ENCODE measurements at places on chromosomes 12 and 14.

DNA sequence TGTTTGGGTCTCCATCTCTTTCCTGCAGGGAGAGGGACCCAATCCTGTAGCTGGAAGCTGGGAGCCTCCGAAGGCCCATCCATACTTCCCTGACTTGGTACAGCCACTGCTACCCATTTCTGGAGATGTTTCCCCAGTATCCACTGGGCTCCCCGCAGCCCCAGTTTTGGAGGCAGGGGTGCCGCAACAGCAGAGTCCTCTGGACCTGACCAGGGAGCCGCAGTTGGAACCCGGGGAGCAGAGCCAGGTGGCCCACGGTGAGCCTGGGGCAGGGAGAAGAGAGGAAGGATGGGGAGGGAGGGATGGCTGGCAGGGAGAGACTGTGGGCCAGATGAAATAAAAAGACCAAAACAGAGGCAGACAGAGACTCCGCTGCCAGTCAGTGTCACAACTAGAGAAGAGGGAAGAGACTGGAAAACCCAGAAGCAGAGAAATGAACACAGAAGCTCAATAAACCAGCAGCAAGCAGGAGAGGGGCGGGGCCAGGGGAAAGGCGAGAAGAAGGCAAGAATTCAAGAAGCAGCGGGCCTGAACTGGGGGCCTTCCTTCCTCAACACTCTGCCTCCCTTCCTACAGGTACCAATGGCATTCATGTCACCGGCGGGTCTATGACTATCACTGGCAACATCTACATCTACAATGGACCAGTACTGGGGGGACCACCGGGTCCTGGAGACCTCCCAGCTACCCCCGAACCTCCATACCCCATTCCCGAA is 6.3 kb downstream of the LTBR start:
- DNase-seq: no peak

DNA sequence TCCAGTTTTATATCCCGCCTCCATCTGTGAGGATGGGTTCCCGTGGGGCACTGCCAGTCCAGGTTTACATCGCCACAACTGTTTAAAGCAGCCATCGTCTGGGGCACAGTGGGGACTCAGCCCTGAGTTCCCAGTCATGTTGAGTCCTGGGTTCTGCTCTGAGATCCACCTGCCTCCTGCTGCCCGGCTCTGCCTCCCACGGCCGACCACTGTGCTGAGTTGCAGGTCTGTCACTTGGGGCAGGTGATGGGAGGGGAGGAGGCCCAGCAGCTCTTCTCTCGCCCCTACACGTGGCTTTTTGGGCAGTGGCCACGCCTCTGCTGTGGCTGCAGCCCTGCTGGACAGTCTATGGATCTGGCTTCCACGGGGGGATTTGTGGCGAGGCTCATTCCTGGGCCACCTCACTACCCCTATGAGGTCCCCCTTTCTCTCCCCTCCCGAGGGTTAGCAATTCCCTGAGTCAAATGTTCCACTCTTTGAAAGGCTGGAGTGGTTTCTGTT is 143.0 kb downstream of the ADGRD1 start:
- no peak for DNase-seq

- no peak for DNase-seq
These were observed 5.7 kb downstream of the KLRK1 start for GRCh38 chr12:10384191-10384590.

DNA sequence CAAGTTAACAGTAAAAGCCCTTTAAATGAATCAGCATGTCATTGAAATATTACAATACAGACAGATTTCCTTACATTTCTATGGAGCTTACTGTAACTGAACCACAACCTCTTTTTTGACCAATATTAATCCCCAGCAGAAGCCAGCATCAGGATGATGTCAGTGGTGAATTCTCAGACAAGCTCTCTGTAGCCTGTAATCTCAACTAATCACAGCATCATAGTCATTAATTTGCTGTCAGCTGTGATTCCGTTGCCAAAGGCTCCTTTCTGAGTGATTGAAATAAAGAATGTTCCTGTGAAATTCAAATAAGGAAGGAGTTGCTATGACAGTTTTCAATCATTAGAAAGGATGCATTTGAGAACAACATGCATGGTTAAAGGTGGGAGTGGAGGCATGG is 323.1 kb downstream of the PDZRN4 start:
- no peak for DNase-seq

- no peak for DNase-seq
These were observed 2.7 kb downstream of the TBX3 start for GRCh38 chr12:114681116-114681871.

- no peak for DNase-seq
These were observed 106.7 kb downstream of the CRADD start for GRCh38 chr12:93783832-93784231.

DNA sequence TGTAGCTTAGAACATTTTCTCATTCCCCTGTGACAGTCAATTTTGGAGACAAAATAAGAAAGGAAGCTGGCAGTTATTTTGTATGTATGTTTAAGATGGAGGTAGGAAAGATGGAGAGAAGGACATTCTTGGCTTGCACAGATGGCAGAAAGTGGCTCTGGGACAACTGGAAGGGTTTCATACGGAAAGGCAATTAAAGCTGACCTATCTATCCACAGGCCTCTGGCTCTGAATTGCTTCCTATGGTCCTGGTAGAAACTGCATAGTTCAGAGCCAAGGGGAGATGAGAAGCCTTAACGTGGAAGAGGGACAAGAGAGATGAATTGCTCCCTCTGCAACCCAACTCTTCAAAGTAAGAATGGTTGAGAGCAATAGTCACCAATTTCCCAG is 8.0 kb upstream of the NPFF start:
- no peak for DNase-seq

- no peak for DNase-seq
These were observed 110.7 kb downstream of the NCOR2 start for GRCh38 chr12:124456652-124457152.

DNA sequence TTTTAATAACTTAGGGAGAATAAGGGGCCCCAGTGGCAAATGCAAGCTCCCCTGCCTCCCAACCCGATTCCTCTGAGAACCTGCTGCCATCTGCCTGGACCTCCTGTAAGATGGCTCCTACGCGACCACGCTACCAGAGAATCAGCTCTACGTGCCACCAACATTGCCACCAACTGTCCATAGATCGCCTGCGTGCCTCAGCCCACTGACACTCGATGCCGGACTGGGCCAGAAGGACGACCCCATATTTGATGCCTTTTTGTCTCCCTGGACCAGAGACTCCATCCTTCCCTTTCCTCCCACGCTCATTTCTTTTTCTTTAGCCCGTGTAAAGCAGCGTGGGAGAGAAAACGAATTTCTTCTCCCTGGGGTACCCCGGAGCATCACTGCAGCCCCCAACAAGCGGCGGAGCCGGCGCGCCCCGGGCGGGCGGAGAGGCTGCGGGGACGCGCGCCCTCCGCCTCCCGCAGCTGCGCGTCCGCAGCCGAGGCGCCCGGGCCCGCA is 565 bp upstream of the KLHL42 start:
- no peak for DNase-seq

- DNase-seq: no peak
These were observed 198.0 kb downstream of the CACNA1C start for GRCh38 chr12:2250797-2251196.

DNA sequence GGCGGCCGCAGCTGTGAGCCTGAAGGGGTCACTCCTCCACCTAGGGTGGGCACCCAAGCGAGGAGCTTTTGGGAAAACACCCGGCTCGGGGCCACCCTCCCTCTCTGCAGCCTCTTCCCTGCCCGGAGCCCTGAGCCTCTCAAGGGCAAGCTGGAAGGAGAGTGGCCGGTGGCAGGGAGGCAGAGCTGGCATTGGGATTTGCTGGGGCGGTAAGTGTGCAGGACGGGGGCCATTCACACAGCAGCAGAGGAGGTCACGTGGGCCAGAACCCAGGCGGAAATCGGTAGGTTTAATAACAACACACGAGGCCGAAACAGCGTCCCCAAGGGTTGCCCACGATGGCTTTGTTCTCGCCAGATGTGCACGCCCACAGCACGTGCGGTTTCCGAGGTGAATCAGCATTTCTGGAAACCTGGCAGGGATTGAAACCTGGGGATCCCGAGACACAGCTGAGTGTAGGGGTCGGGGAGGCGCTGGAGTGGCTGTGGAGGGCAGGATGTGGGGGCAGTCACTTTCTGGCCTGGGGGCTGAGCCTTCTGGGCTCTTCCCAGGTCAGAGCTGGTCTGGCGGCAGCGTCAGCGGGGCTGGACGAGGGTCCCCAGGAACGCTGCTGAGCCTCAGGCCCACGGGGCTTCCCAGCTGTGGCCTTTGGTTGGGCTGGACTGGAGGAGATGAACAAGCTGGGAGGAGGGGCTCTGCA is 23.5 kb downstream of the NOC4L start:
- DNase-seq: no peak

- no peak for DNase-seq
These were observed 39.1 kb upstream of the PNMA1 start for GRCh38 chr14:73753124-73753886.

- no peak for DNase-seq
These were observed 670 bp downstream of the DYRK2 start for GRCh38 chr12:67649261-67649569.

GRCh38 chr14:68658943-68659931 is 133.6 kb downstream of the ZFP36L1 start:
- DNase-seq: no peak

- DNase-seq: no peak
These were observed 167.9 kb upstream of the PRMT8 start for GRCh38 chr12:3323002-3323685.

- no peak for DNase-seq
These were observed 65.8 kb downstream of the RIC8B start for GRCh38 chr12:106840243-106840642.

GRCh38 chr12:66055837-66056319 is 74.7 kb downstream of the LLPH start:
- no peak for DNase-seq

- no peak for DNase-seq
These were observed 1.8 kb downstream of the KITLG start for GRCh38 chr12:88578276-88579160.

DNA sequence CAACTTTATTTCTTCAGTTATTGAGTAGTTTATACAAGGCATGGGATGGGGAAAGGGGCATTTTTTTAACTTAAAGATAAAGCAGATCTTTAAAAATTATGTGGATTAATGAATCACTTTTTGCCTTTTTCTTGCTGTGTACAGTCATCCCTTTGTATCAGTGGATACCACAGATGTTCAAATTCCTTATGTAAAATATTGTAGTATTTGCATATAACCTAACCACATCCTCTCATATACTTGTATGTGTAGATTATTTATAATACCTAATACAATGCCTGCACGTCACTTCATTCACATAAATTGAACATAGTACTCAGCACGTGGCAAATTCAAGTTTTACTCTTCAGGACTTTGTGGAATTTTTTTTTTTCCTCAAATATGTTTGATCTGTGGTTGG is 66.5 kb upstream of the MON2 start:
- DNase-seq: no peak

DNA sequence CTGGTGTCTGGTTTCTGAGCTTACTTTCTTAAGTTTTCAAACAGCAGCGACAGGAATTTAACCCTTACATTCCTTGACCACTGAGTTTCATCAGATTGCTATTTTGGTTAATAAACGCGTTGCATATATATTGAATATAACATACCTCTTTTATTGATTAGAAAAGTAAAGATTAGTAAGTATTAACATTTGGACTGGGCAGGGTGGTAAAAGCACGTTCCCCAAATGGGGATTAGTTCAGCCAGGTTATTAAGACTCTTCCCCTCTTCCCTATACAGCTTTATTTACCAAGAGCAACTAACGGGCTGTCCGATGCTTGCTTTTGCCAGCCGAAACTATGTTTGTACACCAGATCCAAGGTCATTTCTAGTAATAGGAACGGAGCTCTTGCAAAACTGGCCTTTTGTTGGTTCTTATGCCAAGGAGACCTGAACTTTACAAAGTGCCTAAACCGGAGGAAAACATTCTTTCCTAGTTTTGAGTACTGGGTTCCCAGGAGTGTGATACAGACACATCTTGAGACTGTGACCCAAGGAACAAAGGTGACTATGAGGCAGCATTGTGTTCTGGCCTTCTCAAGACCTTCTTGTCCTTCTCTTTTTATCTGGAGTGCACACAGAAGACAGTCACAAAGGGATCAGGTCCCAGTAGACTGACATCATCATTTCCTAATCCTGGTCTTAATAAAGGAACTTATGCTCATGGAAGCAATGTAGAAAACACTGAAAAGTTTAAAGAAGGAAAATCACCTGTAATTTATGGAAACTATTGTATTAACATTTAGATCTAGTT is 2.6 kb downstream of the GLRX5 start:
- no peak for DNase-seq

- DNase-seq: no peak
These were observed 73.2 kb upstream of the EGLN3 start for GRCh38 chr14:34023824-34024767.

- DNase-seq: no peak
These were observed 12.8 kb downstream of the TDG start for GRCh38 chr12:103978384-103978982.

- no peak for DNase-seq
These were observed 195.5 kb upstream of the TMPO start for GRCh38 chr12:98319716-98320425.

- DNase-seq: no peak
These were observed 668.1 kb downstream of the MED13L start for GRCh38 chr12:115609347-115609746.

GRCh38 chr14:65548878-65549277 is 136.3 kb downstream of the FUT8 start:
- no peak for DNase-seq

- DNase-seq: no peak
These were observed 445.9 kb upstream of the RGS6 start for GRCh38 chr14:71486279-71486678.

DNA sequence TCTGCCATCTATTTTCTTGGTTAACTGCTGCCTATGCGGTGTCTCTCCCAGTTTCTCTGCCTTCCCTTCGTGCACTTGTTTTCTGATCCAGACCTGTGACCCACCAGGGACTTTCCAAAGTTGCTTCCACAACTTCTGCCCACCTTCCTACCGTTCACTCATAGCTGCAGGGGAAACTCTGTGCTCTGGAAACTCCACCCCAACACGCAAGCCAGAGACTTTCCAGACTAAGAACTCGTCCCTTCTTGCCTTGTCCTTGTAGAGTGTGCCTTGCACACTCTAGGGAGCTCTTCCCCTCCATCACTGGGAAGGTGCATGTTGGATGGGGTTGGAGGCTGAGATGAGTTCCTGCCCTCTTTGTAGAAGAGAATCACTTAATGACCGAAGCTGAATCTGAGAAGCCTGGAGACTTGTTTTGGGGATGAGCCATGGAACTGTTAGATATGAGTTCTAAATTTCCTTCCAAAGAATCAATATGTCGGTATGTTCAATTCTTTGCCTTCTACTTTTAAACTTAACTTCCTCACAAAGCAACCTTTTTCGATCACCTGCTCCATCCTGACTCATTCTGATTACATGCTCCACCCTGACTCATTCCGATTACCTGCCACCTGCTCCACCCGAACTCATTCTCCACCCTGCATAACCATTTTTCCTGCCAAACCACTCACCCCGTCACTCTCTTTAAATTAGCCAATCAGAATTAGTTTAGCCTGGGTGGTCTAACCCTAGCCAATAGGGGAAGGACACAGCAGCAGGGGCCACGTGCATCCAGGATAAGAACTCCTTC is 82.1 kb upstream of the CAPRIN2 start:
- no peak for DNase-seq

- peak; percentile 1 for DNase-seq
These were observed 494 bp downstream of the TMTC3 start for GRCh38 chr12:88142610-88142991.

Measured in stimulated activated CD4-positive, alpha-beta T cell treated with anti-CD3 and anti-CD28 coated beads, TNF-alpha, amount 100 ng/mL, for 24 hours (primary cell).